ENCODE measurements at places on chromosomes 3 and 15.

DNA sequence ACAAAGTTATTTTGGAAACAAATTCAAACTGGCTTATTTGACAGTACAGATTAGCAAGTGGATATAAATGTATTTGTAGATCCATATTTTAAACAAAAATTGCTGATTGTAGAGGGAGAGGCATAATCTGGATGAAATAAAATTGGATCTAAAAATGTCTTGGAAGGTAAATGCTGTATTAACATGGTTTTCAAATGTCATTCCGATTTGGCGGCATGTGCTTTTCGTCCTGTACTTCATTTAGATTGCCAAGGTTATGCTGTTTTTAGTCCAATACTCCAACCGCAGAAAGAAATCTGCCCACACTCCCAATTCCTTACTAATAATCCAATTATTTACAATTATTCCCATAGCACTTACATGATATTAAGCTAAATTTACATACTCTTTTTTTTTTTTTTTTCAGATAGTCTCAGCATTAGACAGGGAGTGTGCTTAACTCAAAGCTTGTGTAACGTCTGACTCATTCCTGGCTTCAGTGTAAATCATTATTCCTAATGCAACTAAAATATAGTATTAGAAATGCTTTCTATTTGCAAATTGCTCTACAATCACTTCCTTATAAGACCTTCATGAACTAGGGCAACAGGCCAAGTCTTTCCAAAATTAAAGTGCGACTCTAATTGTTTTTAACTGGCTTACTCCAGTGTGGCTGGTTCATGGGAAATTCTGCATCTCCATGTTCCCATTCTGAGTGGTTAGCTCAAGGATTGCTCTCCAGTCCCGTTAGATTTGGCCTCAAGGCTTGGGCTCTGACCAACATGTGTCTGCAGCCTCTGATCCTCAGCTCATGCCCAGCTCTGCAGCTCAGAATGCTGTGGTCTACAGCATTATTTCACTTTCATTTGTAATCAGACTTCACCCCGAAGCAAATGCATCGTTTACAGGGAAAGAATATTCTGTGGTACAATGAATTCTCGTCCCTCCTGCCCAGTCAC is 103.9 kb downstream of the FBN1 start:
- no peak for DNase-seq

DNA sequence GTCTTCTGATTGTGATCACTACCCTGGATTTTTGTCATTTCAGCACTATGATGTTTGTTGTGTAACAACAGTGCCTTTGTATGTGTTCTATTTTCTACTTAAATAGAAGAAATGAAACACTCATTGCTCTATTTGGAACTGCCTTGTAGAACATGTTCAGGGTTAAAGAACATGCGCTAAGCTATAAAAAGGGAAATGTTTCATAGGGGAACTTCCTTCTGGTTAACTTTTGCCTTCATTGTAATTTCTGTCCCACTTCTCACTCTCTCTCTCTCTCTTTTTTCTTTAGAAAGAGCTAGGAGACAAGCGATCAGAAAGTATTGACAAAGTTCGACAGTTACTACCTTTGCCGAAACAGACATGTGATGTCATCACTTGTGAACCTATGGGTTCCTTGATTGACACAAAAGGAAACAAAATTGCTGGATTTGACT is at the start of gene P2RY12:
Gene P2RY12, minus strand, starts transcription at position 13 of the 434 bp plus-strand sequence. CDS start 45,908 bp downstream, outside the sequence.
- no peak for DNase-seq

DNA sequence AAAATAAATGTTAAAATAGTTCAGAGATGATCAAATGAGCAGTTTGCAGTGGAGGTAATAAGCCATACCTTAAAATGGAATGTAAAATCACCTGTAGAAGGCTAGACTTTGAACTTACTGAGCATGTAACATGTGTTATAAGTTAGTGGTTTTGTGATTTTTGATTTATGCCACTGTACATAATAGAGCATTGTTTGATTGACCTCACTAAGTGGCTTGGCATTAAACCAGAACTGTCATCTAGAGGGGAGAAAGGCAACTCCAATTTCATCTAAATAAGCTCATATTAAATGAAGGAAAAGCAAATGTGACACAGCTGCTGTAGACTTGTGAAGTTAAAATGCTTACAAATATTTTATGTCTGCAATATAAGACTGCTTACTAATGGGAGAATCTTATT is 387.9 kb downstream of the ZIC1 start:
- DNase-seq: peak; percentile 93

DNA sequence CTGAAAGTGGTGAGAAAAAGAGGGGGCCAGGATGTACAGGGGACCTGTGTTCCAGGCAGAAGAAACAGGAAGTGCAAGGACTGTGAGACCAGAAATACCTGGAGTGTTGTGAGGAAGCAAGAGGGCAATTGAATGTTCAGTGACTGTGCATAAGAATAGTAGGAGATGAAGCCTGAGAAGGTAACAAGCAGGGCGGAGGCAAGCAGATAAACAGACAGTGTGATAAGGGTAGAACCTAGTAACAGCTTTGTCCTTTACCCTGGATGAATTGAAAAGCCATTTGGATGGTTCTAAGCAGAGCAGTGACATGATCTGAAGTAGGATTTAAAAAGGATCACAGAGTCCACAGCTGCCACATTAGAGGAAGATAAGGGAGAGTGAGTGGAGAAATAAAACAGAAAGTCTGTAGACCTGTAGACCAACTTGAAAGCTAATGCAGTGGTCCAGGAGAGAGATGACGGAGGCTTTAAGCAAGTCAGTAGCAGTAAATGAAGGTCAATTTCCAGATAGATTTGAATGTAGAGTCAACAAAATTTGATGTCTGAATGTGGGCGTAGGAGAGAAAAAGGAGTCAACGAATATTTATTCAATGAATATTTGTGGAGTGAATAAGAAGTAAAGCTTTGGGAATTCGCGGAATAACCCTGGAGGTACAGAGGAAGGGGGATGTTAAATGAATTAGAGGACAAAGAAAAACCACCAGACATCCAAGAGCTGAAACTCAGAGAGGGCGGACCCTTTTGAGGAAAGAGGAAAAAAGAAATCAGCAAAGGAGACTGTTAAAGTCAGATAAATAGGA is 4.2 kb upstream of the PLOD2 start:
- no peak for DNase-seq

DNA sequence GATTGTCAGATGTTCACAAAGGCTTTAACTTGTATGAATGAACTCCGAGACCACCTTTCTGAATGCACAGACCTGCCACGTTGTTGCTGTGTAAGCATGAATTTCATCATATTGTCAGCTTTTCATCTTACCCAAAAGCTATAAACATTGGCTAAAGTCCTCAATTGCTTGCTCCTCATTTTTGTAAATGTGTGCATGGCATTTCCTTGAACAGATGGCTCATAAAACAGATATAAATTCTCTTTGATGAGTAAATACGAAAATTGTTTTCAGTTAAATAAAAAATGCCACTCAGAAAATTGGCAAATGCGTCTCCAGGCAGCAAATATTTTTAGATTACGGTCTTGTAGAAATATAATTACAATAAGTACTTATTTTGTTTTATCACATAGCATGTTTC is 226.0 kb upstream of the NDN start:
- no peak for DNase-seq

DNA sequence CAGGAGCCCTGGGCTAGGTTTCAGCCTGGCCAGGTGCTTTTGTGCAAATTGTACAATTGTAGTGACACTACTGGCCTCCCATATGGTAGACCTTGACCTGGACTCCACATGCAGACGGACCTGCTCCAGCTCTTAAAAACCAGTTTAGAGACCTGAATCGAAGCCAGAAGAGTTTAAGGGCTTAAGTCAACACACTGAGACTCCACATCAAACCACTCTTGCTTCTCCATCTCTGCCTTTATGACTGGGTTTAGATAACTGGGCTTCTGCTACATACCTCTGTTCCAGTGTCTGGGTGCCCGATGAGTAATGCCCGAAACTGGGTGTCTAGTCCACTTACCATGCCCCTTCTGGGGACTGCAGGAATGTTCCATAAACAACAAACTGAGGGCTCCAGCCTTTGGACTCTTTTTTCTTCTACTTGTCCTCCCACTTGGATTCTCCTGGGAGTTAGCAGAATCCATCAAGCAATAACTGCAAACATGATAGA is 32.8 kb downstream of the TMEM212 start:
- DNase-seq: no peak

DNA sequence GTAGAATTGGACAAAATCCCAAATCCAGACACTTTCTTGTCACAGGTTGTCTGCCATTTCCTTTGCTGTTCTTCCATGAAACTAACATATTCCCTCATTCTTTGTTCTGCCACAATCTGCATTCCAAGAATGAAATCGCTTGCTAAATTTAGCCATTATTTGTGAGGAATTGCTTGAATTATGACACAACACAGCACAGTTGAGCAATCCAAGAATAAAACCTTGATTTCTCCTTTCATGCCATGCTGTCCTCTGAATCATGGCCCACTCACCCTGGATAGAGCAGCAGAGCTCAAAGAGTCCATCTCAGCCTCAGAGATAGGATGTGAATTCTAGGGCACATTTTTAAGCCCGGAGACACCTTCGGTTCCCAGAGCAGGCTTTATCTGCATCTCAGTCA is 35.2 kb upstream of the GREM1 start:
- no peak for DNase-seq

DNA sequence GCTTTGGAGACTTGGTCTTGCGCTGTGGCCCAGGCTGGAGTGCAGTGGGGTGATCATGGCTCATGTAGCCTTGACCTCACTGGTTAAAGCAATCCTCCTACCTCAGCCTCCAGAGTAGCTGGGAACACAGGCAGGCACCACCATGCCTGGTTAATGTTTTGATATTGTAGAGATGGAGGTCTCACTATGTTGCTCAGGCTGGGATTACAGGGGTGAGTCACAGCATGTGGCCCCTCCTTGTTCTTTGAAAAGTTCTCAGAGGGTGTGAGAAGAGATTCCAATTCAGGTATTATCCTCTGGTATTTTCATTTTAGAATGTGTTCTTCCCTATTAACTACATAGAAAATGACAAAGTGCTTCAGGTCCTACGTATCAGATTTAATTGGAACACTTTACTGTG is 51.9 kb upstream of the RPL32 start:
- DNase-seq: no peak

DNA sequence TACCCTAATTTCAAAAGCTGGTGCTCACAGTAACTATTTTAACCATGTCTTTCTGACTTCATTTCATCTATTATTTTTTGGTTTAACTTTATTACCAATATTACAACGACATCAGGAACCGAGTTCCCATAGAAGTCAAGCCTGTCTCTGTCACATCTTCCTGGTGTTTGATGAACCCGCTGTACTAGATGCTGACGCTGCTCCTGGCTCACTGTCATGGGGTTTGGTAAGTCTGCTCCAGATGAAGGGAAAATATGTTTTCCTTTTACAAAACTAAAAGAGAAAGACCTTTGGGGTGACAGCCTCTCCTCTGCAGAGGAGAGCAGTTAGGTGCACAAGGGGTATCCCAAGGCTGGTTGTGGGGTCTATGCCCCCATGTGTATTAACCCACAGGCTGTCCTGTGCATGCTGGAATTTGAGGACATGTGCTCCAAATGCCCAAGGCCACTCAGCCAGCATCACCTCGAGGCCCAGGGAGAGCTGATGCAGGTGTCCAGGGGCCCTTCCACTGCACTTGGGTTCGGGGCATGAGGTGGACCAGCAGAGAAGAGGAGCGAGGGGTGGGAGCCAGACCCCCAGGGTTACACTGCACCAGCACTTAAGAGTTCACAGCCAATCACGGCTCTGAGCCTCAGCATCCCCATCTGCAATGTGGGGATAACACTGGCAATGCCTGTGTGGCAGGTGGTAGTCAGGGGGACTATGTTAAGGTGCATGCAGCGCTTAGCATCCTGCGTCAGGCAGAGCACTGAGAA is 62.2 kb downstream of the ATP10A start:
- DNase-seq: no peak

DNA sequence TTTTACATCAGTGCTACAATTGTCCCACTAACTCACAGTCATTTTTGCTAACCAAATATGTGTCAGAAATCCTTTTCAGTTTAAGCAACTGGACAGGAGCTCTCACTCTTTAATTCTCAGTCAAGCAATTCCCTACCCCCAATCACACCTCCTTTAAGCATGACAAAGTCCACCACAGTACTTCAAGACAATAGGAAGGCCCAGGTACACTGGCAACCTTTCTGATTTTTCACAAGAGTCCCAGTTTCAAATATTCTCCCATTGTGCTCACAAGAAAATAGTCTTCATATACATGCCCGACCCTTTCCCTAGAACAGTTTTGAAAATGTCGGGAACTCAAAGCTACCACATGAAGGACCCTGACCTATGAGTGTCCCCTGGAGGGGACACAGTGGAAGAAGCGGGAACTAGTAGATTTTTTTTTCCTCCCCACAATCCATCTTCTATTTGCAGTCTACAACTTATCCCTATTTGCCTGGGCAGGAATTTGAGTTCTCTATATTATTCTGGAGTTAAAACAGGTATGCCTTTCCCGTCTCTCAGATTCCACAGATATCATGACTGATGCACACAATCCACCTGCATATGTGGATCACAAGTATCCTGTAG is 413.5 kb downstream of the TIGIT start:
- DNase-seq: no peak

GRCh38 chr3:157487339-157487738 is 15.9 kb downstream of the VEPH1 start:
- no peak for DNase-seq

- DNase-seq: no peak
These were observed 76.7 kb upstream of the SATB1 start for GRCh38 chr3:18501679-18502343.

GRCh38 chr3:108079043-108079442 is 11.8 kb downstream of the CD47 start:
- DNase-seq: no peak

DNA sequence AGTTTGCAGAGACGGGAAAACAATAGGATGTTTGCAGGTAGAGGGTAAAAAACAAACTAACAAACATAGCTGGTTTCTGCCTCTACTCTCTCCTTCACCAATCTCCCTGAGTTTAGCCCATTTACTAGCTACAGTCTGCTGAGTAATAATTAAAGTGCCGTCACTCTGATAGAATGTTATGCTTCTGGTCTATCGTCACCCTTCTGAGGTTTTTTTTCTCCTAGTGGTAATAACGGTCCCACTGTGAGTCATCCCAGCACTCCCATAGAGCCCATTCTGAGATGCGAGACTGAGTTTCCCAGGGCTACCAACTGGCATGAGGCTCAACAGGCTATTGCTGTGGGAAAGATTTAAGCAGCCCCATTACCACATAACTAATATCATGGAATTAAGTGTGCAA is 56.4 kb downstream of the PLAAT1 start:
- no peak for DNase-seq

DNA sequence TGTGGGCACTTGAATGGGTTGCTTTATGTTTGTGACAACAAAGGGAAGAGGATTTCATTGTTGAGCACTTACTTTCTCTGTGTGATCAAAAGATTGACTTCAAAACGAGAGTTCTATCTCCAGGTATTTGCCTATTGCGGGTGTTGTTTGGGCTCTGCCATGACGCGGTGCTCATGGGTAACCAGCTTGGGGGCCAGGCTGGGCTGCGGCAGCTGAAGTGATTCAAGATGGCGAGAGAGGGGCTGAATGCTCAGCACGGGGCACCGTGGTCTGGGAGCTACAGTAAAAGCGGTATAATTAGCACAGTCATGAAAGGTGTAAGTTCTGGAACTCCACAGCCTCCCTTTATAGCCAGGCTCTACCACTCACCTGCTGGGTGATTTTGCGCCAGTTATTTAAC is 31.0 kb upstream of the ADCY5 start:
- DNase-seq: no peak

- no peak for DNase-seq
These were observed 25.4 kb upstream of the TSEN2 start for GRCh38 chr3:12458901-12459300.

- DNase-seq: no peak
These were observed 241.8 kb downstream of the ADAMTS17 start for GRCh38 chr15:100099976-100100375.
